Stimulated activated CD4-positive, alpha-beta T cell treated with anti-CD3 and anti-CD28 coated beads, Interleukin-1b, Interleukin-23, amount 100 ng/mL, for 4 hours (primary cell): ENCODE measurements at places on chromosomes 13 and 19.

DNA sequence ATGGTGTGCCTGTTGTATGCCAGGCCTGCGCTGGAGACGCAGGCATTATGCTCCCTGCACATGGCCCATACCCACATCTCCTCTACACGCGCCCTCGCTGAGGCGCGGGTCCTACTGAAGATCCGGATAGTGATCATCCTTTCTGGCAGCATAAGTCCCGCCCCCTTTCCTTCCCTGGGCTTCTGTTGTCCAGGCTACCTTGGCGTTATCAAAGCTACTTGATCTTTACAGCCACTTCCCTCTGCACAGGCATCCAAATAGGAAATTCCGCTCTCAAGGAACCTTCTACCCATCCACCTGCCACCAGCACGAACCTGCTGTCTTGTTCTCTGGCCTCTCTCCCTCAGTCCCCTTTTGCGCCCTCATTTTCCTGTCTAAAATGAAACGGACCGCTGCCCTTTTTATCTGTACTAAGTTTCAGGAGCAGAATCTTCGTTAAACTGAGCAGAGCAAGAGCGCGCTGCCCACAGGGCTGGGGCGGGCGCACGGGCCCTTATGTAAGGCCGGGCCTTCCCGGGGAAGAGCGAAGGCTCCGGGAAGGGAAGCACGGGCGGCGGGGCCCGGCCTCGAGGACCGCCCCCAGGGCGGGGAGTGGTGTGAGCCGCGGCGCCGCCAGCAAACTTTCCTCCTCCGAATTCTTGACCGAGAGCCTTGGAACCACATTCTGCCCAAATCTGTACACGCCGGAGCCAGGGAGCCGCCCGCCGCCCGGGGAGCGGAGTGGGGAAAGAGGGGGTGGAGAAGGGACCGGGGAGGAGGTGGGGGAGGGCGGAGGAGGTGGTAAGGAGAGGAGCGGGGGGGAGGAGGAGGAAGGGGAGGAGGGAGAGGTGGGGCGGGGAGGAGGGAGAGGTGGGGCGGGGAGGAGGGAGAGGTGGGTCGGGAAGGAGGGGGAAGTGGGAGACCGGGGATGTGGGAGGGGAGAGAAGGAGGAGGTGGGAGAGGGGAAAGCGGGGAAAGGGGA is 920 bp upstream of the UBE2L5 start:
- DNase-seq = peak; percentile 19

DNA sequence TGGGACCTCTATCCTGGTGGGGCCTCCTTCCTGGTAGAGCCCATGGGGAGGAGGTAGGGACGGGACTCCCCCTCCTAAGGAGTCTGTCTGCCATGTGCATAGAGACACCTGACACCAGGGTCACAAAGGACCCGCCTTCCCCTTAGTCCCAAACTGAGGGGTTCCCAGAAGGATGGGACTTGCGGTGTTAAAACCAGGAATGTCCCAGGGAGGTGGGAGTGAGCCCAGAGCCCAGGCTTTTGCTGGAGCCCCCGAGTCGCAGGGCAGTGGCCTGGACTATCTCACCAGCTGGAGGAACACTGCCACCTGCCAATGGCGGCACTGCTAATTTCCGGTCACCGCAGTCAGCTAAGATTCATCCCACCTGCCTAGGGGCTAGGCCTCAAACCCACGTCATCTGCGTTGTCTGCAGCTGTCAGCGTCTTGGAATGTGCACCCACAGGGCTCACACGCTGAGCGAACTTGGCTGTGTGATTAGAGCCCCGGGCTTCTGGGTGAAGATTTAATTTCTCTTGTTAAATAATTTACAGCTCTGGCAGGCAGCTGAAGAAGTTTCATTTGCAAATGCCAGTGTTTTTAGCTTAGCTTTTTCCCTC is 31.9 kb upstream of the ATP11A start:
- no peak for DNase-seq

- DNase-seq = peak; percentile 60
Observed at GRCh38 chr19:47427241-47428176, 8.2 kb upstream of the MEIS3 start.

DNA sequence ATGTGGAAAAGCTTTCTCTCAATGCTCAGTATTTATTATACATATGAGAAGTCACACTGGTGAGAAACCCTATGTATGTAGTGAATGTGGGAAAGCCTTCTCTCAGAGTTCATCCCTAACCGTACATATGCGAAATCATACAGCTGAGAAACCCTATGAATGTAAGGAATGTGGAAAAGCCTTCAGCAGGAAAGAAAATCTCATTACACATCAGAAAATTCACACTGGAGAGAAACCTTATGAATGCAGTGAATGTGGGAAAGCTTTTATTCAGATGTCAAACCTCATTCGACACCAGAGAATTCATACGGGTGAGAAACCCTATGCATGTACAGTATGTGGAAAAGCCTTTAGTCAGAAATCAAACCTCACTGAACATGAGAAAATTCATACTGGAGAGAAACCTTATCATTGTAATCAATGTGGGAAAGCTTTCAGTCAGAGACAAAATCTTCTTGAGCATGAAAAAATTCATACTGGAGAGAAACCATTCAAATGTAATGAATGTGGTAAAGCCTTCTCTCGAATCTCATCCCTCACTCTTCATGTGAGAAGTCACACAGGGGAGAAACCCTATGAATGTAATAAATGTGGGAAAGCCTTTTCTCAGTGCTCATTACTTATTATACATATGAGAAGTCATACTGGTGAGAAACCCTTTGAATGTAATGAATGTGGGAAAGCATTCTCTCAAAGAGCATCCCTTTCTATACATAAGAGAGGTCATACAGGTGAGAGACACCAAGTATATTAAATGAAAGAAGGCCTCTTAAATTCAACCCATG is 34.4 kb downstream of the ZNF568 start:
- DNase-seq = no peak

DNA sequence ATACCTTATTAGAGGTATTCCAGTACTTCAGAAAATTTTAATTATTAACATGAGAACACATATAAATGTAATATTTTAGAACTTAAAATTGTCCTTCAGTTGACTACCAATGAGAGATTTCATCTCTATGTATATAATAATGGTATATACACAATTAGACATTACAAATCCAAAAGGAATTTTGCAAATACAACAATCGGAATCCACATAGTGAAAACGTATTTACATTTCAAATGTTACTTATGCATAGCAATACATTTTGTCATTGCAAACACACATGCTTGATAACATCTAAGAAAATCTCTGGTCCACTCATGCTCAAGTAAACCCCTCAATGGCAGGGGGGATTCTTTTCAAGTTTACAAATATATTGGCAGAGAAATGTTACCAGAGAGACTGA is 2345.2 kb downstream of the PCDH9 start:
- DNase-seq = no peak

DNA sequence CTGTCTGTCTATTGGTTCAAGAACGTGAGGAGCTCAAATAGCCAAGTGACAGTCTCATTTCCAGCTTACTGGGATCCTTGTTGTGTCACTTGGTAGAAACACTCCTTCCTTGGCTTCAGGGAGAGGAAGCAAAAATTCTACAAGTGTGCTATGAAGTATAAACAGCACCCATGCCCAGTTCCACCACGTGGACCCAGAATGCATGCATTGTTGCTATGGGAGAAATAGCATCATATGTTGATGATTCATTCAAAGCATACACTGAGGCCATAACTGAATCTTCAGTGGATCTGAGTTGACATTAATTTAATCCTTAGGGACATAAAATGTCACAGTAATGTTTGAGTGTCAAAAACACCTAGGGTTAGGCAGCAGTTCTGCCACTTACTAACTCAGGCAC is 199.0 kb upstream of the RXFP2 start:
- no peak for DNase-seq
